Renal pelvis (tissue), 12 donors: ENCODE measurements at places on chromosomes 1 and 21. TPM values are rescaled to one million over a fixed set of nuclear protein-coding genes. Genes with fewer than 3 reads are reported as not detected.

The WDR64 gene
- 0.56 TPM for polyA plus RNA-seq

The GBP5 gene
- 0.52 TPM for polyA plus RNA-seq

The UTP25 gene
- polyA plus RNA-seq, result 12.1 TPM

The ZNF593 gene
- 25.7 TPM for polyA plus RNA-seq

The KRTAP15-1 gene
- polyA plus RNA-seq, result not detected

The NPHS2 gene
- polyA plus RNA-seq, result 403 TPM

The TMEM81 gene
- 3.7 TPM for polyA plus RNA-seq

The LEFTY2 gene
- 1.0 TPM for polyA plus RNA-seq

The VWA5B1 gene
- polyA plus RNA-seq, result 3.3 TPM

The ALPL gene
- 49.3 TPM for polyA plus RNA-seq

The CENPF gene
- polyA plus RNA-seq, result 109 TPM

The GJC2 gene
- polyA plus RNA-seq, result 0.59 TPM

DNA sequence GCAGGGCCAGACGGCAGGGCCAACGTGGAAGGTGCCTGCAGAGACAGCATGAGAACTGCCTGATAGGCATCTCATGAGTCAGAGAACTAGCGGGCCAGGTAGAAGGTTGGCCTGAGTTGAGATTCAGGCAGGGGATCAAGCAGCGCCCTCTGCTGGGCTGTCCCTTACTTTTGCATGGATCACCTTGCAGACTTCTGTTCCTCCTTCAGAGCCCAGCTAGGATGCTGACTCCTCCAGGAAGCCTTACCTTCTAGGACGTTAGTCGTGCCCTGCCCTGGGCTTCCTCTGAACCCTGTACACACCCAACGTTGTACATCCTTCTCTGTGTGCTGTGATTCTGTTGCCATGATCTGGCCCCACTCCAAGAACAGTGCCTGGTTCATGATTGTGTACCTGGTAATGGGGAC, 231.3 kb upstream of the VAMP3 start:
- DNase-seq, result no peak

- DNase-seq, result no peak
Observed at GRCh38 chr21:46515109-46515508, 56.4 kb downstream of the DIP2A start.

GRCh38 chr1:151401125-151401788, 1.9 kb downstream of the PSMB4 start:
- no peak for DNase-seq

DNA sequence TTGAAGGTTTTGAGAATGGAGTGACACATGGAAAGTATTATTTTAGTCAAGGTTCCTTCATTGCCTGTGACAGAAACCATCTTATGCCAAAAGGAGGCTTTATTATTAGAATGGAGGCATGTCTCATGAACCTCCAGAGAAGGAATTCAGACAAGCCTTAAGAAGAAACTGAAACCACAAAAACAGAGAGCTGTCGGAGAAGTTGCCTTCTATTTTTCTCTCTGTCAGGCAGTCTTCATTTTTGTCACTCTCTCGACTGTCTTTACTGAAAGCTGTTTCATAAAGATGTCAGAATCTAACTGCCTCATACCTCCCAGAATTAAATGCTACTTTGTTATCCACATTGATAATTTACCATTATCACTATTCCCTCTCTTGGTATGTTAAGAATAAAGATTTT, 434.7 kb upstream of the ADGRL4 start:
- no peak for DNase-seq

GRCh38 chr1:186775036-186775435, 53.7 kb upstream of the PLA2G4A start:
- no peak for DNase-seq

DNA sequence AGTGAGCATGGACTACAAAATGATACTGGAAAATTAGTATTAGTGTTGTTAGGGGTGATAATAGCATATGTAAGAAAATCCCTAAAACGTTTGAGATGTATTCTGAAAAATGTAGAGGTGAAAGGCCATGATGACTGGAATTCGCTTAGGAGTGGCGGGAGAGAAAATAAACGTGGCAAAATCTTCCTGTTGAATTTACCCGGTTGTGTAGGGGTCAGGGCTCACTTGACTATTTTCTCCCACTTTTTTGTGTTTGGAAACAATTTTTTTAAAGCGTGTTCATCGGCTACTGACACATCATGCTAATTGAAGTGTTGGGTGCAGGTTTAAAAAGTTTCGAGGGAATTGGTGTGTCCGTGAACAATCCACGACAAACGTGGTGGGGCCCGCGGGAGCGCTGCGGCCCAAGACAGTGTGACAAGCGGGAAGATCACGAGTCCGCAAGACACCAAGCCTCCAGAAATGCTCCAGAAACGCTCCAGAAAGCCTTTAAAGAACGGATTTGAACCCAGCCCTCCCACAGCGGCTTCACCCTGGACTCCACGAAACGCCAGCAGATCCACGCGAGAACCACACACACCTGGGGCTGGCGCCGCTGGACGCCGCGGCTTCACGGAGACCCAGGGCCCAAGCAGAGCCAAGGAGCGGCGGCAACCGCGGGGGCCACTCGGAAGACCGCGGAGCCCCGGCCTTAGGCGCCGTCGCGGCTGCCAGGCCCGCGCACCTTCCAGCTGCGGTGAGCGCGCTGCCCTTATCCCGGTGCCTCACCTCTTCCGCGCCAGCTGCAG, 573 bp downstream of the PSMG1 start:
- no peak for DNase-seq

DNA sequence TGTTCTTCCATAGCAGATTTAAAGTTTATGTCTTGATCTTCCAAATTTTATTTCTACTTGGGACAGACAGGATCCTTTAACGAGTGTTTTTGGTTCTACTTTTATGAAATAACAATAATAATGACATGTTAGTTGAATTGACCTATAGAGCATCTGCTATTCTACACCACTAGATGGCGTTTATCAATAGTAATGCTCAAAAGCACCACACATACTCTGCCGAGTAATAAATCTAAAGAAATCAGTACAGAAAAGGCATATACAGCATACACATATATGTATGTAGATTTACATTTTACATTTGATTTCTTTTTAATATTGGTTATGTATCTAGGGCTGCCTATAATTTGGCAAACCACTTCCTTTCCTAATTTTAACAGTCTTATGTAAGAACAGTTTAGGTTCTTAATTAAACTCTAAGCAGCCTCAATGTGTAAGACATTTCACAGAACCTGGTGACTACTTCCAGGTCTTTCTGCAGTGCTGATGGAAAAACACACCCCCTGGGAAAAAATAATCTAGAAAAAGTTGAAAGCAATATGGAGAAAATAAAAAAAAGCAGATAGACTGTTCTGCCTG, 5.9 kb upstream of the SIPA1L2 start:
- DNase-seq, result no peak

GRCh38 chr1:203572134-203572625, 54.5 kb upstream of the ATP2B4 start:
- peak; percentile 85 for DNase-seq

DNA sequence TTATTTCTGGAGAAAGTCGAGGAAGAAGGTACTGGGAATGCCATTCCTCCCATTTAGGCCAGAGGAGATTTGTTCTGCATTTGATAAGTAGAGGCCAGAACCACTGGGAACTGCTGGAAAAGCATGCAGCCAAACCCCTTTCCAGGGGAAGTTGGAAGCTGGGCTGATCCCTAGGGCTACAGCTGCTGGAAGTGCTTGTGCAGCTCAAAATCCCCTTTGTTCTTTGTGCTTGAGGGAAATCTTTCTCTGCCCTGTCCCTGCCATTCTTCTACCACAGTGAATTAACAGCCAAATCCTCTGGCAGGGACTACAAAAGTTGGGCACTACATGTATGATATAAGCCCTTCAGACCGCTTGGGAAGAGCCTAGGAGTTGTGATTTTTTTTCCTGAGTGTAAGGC, 734.1 kb downstream of the LRRIQ3 start:
- no peak for DNase-seq

GRCh38 chr21:44989537-44989886, 49.7 kb downstream of the SLX9 start:
- no peak for DNase-seq

DNA sequence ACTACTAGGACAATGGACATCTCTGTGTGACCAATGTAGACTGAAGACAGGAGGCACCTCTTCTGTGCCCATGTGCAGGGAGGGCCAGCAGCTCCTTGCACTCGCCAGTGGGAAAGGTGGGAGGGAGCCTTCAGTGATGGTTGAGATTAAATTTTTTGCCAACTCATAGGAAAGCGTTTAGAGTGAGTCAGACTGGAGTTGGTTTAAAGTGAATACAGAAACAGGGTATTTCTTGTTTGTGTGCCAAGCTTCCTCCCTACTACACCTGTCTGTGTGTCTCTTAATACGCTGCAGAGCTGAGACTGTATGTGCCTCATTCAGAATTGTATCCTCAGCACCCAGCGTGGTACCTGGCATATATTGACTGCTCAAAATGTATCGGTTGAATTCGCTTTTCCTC, 13.5 kb upstream of the COL16A1 start:
- no peak for DNase-seq

DNA sequence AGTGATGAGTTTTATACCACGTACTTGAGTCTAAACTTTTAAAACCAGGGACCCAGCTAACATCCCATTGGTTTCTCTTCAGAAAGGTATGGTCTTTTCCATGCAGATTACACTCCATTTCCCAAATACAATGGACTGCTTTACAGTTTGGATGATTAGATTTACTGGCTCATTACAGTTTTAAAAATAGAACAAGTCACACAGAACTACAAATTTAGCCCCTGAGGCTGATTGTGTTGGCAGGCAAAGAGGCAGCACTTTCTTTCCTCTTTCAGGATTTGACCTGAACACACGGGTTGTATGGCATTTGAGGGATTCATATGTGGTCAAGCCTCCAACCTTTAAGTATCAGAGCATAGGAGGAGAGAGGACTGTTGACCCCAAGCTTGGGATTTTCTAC, 21.8 kb upstream of the VTCN1 start:
- DNase-seq, result no peak

- DNase-seq, result no peak
Observed at GRCh38 chr1:51799372-51799771, 79.2 kb downstream of the NRDC start.

DNA sequence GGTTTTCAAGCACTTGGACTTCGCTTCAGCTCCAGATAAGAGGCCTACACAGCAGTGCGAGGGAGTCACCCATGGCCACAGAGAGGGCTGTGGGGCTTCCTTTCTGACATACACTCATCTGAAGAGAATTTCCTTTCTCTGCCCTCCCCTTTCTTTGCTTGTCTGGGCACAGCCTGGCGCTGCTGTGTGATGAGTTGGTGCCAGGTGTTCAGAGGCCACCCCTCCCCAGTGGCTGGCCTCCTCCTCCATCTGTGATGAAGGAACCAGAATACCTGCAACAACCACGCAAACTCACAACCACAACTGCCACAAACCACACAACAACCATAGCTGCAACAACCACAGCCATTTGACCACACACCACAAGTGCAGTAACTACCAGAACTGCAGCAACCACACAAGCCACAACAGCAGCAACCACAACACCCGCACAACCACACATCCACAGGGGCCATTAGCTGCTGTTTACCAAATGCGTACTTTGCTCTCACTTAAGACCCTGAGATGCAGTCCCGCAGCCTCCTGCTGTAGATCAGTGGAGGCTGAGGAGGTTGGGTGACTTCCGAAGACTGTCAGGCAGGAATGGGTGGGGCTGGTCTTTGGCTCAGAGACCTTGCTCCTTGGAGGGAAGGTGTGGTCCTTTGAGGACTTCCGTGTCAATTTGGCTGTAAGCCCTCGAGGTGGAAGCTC, 71.1 kb downstream of the IER5 start:
- no peak for DNase-seq

- no peak for DNase-seq
Observed at GRCh38 chr1:70667494-70668170, 256.6 kb downstream of the CTH start.

DNA sequence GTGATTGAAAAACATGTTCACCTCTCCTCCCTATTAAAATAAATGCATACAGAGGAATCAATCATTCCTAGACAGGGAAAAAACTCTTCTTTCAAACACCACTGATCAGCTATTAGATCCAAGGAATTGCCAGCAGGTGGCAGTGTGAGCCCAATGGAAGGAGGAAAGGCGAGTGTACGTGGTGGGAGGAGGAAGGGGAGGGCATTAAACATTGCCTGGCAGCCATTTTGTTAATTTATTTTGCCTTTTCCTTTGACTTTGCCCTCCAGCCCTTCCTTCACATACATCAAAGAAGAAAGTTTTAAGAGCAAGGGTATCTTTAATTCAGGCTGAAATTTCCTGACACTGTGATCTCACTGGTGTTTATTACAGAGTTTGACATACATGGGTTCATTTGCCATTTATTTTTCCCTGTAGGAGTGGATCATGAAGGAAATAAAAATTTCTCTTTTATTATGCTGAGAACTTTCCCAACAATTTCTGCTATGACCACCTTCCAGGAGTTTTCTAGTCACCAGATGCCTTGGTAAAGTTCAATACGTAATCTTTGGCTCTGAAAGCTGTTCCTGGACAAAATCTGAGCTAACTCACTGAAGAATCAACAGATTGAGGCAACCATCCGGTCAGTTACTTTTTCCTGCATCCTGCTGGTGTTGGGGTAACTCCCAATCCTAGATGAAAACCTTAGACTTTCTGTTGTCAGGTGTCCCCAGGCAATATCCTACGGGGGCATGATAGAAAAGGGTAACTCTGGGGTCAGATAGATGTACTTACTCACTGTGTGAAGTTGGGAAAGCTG, 1.9 kb upstream of the GNAI3 start:
- peak; percentile 92 for DNase-seq

DNA sequence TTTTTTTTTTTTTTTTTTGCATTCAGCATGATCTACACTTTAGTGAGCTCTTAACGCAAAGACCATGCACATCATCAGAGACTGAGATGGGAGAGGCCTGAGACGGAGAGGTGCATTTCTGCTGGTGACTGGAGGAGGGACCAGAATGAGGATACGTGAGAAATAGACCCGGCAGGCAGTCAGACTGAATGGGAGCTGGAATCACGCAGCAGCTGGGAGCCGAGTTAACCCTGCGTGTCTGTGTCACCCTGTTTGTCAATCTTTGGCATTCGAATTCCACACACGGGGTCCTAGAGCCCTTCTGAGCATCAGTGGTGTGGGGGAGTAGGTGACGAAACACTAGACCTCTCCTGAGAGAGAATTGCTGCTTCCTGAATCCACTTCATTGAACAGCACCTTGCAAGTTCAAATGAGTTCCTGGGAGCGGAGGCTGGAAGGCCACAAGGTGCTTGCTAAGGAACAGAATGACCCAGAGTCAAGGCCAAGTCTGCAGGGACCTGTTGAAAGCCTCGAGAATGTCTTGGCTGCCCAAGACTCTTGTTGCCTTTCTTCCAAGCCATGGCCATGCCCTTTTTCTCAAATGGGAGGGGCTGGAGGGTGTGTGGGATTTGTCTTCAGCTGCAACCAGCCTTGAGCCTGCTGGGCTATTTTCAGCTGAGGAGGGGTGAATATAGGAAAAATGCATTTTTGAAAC, 123.3 kb downstream of the CNIH3 start:
- no peak for DNase-seq

- no peak for DNase-seq
Observed at GRCh38 chr1:156502894-156503697, 2.5 kb upstream of the MEF2D start.

- DNase-seq, result no peak
Observed at GRCh38 chr1:224472806-224473205, 38.2 kb upstream of the WDR26 start.

- no peak for DNase-seq
Observed at GRCh38 chr1:159851407-159851806, 11.1 kb downstream of the VSIG8 start.

GRCh38 chr1:52867087-52867863, 24.7 kb downstream of the ZYG11A start:
- no peak for DNase-seq

- DNase-seq, result no peak
Observed at GRCh38 chr21:32779983-32780382, 8.4 kb upstream of the PAXBP1 start.

- DNase-seq, result peak; percentile 52
Observed at GRCh38 chr1:150233359-150234308, 2.3 kb downstream of the ANP32E start.
